Stimulated activated CD4-positive, alpha-beta T cell treated with anti-CD3 and anti-CD28 coated beads, Interleukin-1b, Interleukin-23, amount 100 ng/mL, for 1 hour (primary cell): ENCODE measurements at places on chromosomes 5 and 9.

- no peak for DNase-seq
Measured at GRCh38 chr9:127905004-127905728, 5.8 kb upstream of the ST6GALNAC6 start.

- no peak for DNase-seq
Measured at GRCh38 chr5:80037366-80037765, 2.2 kb downstream of the THBS4 start.

- no peak for DNase-seq
Measured at GRCh38 chr9:95940265-95940664, 64.8 kb downstream of the ERCC6L2 start.

GRCh38 chr9:105233873-105234272, 10.6 kb upstream of the SLC44A1 start:
- no peak for DNase-seq

DNA sequence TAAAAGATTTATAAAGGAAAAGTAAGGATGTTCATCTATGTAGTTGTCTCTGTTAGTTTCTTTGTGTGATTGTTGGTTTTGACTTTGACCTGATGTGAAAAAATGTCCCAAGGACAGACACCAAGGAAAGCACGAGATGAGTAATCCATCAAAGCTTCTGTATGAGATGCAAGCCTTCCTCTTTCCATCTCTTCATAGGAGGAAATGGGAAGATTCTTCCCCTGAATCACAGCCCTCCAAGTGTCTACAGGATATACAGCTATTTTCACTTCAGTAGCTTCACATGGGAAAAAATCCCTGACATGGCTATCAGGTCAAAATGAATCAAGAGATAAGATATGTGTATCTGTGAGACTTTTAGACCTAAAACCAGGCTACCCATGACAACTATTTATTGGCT, 29.0 kb upstream of the CEMIP2 start:
- DNase-seq, result no peak

DNA sequence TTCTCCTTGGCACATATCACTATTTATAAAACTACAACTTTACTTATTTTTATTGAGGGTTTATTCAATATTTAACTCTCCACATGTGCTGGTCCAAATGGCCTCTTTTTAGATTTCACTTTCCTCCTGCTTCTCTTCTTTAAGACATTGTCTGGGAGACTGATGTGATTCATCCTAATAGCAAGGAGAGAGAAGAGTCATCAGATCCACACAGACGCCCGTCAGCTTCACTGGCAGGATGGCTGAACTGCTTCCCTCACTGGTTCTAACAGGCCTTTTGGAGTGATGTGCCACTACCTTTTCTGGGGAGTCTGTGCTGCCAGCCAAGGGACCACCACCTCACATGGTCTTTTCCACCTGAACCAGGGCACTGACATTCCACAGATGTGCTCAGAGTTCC, 16.5 kb upstream of the ROR2 start:
- DNase-seq, result no peak
